Right renal cortex interstitium (tissue), 3 donors: ENCODE measurements at places on chromosomes 6 and 20. TPM values are rescaled to one million over a fixed set of nuclear protein-coding genes. Genes with fewer than 3 reads are reported as not detected.
A peak's percentile ranks its signal among the peaks of the same experiment; 100 is the strongest.

CSNK2B gene
- polyA plus RNA-seq: 234 TPM

DNA sequence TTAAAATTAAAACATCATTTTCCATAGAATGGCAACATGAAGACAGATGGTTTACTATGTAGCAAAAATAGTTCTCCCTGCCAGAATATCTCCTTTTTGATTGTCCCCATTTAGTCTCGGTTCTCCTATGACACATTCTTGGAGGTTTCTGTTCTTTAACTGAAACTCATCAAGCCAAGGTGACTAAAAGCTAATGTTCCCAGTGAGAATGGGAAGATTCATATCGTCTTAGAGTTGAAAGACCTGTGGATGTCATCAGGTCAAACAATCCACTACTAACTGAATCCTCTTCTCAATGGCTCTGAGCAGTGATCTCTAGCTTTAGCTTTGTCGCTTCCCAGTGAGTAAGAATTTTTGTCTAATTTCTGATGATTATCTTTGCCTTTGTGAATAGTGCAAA lies 1.3 kb upstream of the DOK5 start:
- DNase-seq: no peak

DNA sequence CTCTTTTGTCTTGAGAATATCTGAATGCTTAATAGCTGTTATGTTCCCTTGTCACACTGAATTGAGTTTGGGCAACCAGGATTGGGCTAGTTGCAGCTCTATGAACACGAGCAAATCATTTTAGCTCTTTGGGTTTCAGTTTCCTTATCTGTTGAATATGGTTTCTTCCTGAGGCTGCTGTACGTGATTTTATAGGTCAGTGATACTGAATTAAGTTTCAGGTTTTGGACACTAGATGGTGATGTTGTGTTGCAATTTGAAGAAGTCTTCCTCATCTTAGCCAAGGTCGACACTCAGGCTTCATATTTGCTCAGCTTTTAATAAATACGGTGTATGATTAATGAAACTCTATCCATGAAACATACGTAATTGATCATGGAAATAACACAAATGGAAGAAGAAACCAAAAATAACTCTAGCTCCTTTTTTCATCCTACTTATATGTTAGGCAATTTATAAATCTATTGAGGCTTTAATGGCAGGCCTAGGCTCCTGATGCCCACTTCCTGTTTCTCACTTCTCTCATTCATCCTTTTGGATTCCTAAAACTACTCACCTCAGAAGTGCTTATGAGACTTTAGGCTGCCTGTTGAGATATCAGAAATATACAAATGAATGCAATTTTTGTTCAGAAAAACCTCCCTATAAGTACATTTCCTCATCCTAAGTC lies 354.1 kb upstream of the MAP3K7 start:
- no peak for DNase-seq

GRCh38 chr20:9600562-9600961 lies 86.2 kb downstream of the LAMP5 start:
- no peak for DNase-seq

DNA sequence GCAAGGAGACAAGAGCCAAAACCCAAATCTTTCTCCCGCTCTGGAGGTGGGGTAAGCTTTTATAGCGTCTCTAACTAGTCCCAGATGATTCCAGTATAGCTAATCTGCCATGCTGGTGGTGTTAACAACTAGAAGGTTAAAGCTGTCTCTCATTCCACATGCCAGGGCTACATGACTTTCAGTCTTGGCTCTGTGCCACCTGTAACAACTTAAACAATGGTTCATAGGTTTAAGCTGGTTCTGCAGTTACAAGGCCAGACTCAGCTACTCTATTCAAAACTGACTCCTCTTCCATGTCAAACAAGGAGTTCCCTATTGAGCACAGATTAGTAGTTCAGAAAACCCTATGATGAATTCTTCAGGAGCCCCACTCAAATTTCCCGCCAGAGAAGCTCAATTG lies 128.9 kb downstream of the ELOVL4 start:
- no peak for DNase-seq

DNA sequence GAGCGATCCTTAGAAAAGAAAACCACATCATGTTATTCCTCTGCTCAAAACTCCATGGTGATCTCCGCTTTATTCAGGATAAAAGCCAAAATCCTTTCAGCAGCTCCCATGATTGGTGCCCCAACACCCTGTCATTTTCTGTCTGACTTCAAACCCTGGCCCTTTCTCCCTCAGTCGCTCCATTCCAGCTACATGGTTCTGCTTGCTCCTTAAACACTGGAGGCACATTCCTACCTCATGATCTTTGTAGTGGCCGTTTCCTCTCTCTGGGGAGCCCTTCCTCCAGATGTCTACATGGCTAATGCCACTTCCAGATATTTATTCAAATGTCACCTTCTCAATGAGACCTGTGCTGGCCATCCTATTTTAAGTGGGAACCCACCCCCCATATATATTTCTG lies 100.8 kb downstream of the CAP2 start:
- no peak for DNase-seq

DZANK1 gene
- polyA plus RNA-seq: 6.8 TPM

DNA sequence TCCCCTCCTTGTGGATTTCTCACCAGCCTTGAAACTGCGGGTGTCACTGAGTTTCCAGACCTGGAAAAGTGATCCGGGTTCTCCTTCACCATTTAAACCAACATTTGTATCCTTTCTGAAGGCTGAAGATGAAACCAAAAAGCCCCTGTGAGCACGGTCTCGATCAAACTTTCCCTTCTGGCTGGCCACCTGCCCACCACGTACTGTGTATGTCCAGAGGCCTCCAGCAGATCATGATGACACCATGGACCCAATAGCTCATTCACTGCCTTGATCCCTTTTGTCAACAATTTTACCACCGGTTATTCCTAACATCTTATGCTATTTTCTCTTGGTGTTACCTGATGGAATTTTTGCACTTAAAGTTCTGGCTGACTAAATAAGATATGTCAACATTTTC lies 15.6 kb downstream of the ULBP1 start:
- DNase-seq: no peak

DNA sequence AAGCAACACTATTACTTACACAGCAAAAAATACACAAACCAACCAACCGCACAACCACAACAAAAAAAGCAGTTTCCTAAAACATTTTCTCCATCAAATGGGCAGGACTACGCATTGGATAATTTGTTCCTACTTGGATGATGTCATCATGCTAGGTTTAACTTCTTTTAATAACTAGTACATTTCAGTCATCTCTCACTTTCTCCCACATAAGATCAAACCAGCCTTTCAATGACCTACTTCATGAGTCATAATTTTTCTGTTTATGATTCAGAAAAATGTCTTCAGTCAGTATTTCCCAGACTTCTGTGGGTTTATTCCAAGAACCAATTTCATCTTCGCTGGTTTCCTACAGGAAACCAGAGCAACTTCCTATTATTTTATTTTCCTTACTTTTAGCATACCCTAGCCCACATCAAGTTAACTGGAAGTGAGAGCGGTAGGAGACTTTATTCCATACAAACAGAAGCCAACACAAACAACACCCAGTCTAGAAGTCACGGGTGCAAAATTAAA lies 134.2 kb downstream of the GMDS start:
- DNase-seq: no peak

DNA sequence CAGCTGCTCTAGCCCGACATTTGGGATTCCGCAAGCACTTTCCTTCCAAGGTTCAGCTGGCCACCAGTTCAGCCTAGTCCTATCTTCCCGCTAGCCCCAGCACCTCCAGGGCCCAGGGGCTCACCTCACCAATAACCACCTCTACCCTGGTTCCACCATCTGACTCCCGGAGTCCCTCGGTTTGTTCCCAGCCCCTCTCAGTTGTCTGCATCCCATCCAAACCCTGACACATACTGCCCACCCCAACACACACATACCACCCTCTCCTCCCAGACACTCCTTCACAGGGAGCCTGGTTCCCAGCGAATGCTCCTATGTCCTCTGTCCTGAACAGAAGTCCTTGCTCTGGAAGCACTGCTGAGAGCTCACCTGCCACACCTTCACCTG lies 418 bp downstream of the TNXB start:
- no peak for DNase-seq

GRCh38 chr6:93418408-93419303 lies 703 bp downstream of the EPHA7 start:
- DNase-seq: peak; percentile 33
